ENCODE measurements at places on chromosomes 3 and 15.

- DNase-seq, result no peak
Measured at GRCh38 chr3:120821426-120821825, 78.9 kb downstream of the GTF2E1 start.

DNA sequence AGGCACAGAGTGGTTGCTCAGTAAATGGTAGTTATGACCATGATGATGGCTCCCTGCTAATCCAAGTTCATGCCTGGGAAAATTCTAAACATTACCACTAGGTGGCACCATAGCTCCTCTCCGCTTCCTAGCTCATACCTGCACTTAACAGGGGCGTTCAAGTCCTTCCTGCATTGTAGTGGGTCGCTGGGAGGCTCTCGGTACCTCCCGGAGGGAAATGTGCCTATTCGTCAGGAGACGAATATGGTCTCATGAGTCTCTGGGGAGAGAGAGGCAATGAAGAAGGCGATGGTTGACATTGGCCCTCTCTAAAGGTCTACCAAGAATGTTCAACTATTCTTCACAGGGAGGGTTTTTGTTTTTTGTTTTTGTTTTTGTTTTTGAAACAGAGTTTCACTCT, 10.9 kb downstream of the MESP1 start:
- no peak for DNase-seq

- DNase-seq, result no peak
Measured at GRCh38 chr3:192928720-192929119, 11.1 kb upstream of the MB21D2 start.

DNA sequence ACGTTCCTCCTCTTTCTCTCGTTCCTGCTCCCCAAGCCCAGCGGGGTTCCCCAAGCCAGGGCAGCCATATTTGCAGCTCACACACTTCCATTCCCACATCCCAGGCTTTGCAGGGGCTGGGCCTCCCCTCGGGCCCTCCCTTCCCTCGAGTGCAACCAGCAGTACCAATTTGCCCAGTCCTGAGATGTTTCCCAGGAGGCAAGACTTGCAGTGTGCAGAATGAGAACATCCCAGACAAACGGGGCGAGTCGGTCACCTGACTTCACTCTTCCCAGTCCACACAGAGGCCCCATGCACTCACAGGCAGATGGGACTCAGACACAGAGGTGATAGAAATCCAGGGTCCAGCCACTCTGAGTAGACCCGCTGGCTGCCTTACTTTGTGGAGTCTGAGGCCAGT, 56.2 kb upstream of the SLC6A6 start:
- DNase-seq, result no peak

DNA sequence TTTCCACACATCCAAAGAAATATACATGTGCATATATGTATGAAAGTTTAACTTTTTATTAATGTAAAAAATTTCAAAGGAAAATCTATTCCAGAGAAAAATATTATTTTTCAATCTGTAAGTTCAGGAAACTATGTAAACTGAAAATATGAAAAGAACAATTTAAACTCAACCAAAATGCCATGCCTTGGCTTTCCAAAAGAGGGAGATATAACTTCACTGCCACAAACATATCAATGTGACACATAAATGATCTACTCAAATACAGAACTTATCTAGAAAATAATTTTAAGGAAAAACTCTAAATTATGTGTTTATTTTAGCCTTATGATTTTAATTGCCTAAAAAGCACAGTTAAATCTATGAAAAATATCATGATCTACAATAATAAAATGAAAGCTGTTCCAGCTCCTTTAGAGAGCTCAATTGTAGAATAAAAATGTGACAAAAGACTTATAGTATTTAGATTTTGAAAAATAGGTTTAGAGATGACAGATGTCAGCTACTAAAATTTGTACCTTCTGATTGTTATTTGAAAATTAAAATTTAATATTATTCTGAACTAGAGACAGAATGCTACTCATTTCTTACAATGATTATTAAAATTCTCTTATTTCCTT, 94.8 kb downstream of the GBE1 start:
- no peak for DNase-seq

- DNase-seq, result no peak
Measured at GRCh38 chr3:58627941-58628340, 38.6 kb downstream of the FAM3D start.

- DNase-seq, result no peak
Measured at GRCh38 chr3:160921020-160921635, 165.1 kb downstream of the PPM1L start.

DNA sequence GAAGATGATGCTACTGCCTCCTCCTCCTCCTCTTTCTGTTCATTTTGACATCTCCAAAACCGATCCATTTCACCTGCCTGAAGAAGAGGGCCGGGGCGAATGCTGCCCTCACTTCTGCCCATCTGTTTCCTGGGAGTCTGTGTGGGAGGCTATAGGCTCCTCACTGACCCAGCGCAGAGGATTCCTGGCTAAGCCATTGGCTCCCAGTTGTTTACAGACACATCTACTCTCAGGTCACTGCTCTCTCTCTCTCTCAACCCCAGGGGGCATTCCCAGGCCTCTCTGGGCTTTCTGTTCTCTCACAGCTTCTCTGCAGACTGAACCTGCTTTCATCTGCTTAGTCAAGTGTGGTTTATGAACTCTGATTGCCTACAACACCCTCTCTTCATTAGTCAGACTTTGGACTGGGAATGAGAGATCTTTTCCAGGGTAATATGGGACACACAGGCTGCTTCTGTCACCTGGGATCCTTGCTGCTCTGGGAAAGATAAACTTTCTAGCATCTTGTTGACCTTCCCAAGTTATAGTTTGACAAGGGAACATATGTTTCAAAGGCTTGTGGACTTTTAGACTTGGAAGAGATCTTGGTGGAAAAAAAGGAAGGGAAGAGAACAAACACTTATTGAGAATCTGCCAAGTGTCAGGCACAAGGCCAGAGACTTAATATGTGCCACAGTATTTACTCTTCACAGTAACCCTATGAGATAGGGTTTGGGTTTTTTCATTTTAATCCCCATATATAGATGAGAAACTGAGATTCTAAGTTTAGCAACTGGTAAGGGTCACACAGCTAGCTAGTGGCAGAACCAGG, 30.2 kb upstream of the USP3 start:
- peak; percentile 42 for DNase-seq

DNA sequence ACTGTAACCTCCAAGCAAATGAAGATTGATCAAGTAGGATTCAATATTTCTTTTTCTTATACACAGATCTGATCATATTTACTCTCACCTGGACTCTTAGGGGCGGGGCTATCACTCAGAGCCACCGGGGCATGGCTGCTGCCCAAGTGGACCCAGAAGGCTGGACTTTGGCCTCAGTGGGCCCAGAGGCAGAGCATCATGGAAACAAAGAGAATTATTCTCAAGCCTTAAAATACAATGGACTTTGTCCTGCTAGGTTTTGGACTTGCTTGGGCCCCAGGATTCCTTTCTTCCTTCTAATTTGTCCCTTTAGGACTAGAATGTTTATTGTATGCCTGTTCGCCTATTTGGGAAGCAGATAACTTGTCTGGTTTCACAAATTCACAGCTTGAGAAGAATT, 85.1 kb downstream of the SUCLG2 start:
- DNase-seq, result no peak

- no peak for DNase-seq
Measured at GRCh38 chr15:91113030-91113429, 13.0 kb downstream of the SV2B start.

GRCh38 chr3:13659221-13659969, 110.5 kb downstream of the FBLN2 start:
- DNase-seq, result no peak

DNA sequence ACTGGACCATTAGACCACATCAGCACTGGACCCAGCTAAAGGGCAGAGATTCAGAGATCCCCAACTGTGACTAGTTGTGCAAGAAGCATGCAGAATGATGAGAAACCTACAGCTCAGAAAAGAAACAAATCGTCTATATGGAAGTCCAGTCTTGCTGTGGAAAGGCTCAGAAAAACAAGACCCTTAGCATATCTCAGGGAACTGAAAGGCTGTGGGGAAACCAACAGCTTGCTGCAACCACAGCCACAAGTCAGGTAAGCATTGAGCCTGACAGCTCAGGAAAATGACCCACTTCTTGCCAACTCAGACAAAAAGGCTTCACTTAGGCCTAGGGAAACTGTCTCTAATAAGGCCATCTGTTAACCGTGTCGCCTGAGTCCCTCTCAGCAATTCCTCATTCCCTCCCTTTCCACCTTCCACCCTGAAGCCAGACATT, 145.6 kb downstream of the LSAMP start:
- DNase-seq, result no peak

- DNase-seq, result no peak
Measured at GRCh38 chr3:34225821-34226366, 427.5 kb downstream of the PDCD6IP start.

GRCh38 chr3:99915906-99916432, 98.3 kb downstream of the CMSS1 start:
- no peak for DNase-seq

DNA sequence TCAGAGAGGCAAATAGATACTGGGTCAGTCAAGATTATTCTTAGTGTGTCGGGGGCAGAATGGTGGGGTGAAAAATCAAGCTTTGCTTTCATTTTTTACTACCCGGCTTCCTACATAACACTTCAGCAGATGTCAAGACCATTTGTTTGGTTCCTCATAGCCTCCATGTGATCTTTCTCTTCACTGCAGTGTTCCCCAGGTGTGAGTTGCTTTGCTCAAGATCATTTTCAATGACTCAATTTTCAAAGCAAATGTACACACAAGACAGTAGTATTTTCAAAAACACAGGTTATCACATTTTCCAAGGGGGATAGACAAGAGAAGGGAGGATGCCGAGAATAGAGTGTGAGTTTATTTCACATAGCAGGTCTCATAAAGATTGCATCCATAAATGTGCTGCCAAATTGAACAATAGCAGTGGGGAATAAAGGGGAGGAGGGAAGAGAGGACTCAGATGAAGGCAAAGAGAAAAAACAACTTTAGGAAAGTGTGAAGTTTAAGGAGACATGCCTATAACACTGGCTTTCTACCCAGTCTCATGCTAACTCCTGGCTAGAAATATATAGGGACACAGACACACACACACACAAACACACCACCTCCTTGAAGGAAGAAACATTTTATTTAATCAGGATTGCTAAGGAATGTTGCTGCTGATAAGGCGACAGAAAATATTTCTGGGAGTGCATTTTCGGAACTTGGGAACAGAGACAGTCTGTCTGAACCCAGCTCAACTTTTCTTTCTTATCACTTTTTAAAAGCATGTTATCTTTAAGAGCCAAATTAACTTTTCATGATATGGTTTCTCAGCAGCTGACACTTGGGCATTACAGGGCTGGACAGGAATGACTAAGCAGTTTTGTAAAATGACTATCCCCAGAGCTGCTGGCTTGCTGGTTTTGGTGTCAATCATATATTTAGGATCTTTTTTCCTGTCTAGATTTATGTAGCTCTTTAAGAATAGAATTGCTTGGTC, 402.4 kb downstream of the RBMS3 start:
- no peak for DNase-seq

DNA sequence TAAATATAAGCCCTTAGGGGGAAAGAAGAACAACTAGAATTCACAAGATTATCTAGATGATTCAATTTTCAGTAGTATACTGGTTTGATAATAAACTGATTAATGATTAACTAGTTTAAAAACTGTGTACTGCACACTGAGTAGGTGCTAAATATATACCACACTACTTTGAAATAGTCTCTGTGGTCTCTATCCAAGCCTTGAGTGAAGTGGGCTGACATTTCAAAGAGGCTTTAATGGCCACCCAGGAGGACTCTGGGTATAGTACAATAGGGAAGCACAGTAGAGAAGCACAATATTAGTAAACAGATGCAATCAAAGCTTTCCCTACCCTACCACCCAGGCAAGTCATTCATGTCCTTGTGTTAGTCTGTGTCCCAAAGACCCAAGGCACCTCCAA, 46.7 kb downstream of the FILIP1L start:
- DNase-seq, result no peak

DNA sequence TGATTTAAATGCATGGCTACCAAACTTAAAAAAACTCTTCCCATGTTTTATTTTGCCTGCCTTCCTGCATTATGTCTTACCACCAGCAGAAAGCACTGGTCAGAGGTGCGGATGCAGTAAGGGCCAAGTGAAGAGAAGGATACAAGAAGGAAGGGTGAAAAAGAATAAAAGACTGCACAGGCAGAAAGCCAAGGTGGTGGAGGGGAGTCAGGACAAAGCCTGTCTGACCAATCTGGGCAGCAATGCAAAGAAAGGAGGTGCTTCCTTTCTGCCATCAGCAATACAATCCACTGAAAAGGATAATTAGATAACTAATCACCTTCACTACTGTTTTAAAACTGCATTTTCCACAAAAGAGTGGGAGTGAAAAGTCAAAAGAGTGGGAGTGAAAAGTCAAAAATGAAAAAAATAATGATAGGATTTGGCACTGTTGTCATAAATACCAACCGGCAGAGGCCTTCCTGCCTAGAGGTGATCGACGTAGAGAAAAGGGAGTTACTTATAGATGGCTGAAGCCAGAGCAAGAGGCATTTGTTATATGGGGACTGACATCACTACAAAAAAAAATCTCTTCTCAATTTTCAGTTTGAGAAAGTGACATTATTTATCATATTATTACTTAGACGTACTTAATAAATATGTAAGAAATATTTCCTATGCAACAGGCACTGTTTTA, 385.3 kb downstream of the TBC1D5 start:
- DNase-seq, result no peak

DNA sequence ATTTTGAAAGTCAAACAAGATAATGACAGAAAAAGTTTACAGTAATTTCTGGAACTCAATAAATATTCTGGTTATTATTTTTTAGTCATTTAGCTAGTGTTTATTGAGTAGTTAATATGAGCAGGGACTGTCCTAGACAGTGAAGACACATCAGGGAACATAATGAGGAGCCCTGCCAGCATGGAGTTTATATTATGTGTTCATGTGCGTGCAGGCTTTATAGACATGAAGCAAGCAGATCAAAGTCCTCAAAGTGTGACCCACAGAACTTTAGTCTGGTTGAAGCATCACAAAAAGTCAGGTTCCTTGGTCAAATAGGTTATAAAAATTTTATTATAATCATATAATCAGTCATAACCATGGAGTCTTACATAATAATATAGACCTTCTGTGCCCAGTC, 289.3 kb downstream of the CLSTN2 start:
- DNase-seq, result no peak

GRCh38 chr3:127685708-127686511, 13.2 kb downstream of the ABTB1 start:
- no peak for DNase-seq

- DNase-seq, result no peak
Measured at GRCh38 chr3:127808197-127808596, 14.1 kb downstream of the MGLL start.

DNA sequence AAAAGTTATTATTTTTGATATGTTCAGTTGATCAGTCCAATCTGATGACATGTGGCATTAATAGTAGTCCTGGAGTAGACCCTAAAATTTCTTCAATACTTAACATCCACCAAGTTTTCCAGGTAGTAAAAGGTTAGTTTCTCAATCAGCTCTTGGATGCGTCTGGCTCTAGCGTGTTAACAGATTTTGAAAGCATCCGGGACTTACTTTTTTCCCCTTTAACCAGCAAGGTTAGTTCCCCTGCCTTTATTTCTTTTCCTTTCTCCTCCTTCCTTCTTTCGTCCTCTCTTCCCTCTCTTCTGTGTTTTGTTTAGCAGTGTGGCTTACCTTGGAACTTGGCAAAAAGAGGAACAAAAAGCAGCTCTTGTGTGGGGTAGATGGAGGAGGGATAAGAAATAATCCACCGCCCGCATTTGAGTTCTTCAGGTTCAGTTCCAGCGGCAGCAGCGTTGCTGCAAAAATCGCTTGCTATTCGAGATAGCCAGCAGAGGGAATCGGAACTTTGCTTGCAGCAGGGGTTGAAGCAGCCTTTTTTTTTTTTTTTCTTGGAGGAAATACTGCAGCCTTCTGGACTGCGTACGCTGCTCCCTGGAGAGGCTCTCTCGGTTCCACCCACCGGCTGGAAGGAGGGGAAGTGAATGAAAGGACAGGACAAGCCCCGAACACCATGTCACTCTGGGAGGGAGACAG, at the start of gene RBMS3:
RBMS3 (plus strand) TSS at position 668 of the 690 bp plus-strand sequence.
- no peak for DNase-seq
